Muscle of leg (tissue), 16 donors: ENCODE measurements at places on chromosomes 7 and 10. TPM values are rescaled to one million over a fixed set of nuclear protein-coding genes. Genes with fewer than 3 reads are reported as not detected.

Gene ZNF273
- 6.4 TPM for polyA plus RNA-seq

Gene LIPK
- 0.57 TPM for polyA plus RNA-seq

DNA sequence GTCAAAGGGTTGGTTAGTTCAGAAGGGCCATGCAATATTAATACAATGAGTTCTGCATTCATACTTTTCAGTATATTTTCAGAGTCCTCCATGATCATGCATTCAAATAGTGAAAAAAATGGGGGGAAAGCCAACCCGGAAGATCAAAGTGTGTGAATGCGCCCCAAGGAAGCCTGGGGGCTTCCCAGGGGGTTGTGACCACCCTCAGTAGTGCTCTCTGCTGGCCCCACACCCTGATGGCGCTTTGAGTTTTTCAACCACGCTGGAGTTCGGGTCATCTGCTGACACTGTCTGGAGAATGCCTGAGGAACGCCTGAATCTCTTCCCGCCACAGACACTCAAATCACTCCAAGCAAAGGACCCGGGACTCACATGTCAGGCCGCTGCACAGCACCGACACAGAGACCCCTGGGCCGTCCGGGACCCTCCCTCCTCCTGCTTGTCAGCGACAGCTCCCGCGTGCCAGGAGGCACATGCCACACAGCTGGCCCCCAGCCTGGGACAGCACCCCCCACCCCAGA lies 1.0 kb downstream of the TNS3 start:
- peak; percentile 62 for DNase-seq

GRCh38 chr10:11424456-11425295 lies 186.8 kb downstream of the USP6NL start:
- peak; percentile 66 for DNase-seq

- DNase-seq = no peak
Measured at GRCh38 chr10:25382029-25382810, 207.4 kb downstream of the GPR158 start.

DNA sequence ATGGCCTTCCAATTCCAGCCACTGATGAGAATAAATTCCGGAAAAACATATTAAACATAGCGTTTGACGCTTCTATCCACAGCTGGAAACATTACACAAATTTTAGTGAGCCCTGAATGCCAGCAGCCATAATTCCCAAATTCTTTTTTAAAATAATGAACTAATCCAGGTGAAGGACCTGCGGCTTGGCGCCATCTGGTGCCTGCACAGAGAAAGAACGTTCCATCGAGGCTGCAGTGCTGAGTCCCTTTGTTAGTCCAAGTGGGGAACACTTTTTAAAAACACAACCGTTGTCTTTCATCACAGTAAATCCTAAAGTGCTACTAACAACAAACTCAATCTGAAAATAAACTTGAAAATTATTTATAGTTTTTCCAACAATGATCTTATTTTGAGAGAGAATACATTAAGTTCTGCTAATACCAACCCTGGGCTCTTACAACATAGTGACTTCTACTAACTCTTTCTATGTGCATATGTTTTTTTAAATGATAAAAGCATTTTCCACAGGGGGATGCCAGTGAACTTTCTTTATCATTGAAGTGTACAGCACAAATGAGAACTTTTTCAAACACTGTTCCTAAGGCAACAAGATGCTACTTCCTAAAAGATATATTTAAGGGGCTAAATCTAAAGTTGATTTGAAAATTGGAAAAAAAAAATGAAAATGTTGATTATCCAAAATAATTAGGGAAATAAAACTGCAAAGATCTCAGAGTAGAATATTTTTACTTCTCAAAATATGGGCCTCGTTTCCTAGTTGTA lies 166.9 kb upstream of the RNF32 start:
- DNase-seq = peak; percentile 20

DNA sequence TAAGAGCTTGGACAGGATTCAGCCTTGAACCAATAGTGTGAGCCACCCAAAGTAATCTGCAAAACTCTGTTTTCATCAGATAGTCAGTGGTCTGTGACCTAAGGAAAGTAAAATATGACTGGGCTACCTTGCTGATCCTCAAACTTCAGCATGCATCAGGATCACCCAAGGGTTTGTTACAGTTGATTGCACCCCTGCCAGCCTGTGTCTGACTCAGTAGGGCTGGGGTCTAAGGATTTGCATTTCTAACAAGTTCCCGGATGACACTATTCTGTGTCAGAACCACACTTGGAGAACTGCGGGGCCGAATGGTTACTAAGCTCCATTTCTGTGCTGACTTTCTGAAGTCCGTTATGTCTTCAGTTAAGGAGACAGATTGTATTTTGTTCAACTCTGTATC lies 40.6 kb upstream of the TSPAN13 start:
- DNase-seq = no peak

Gene SMKR1
- polyA plus RNA-seq = 0.26 TPM

DNA sequence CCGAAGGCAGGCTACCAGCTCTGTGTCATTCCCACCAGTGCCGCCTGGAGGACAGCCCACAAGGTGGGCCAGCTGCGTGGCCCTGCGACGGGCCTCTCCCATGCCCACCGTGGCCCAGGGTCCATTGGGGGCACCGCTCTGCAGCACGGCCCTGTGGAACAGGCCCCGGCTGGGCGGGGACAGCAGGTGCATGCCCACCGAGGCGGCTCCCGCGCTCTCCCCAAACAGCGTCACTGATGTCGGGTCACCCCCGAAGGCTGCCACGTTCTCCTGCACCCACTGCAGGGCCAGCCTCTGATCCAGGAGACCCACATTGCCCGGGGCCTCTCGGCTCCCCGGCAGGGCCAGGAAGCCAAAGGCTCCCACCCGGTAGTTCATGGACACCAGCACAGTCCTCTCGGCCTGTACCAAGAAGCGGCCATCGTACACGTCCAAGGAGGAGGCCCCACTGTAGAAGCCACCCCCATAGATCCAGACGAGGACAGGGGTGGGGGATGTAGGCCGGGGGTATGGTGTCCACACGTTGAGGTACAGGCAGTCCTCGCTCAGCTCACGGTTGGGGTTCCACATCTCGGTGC lies 2.3 kb downstream of the ACHE start:
- no peak for DNase-seq

Gene CCDC172
- not detected for polyA plus RNA-seq

GRCh38 chr7:158112571-158113320 lies 474.9 kb downstream of the PTPRN2 start:
- no peak for DNase-seq

GRCh38 chr10:15169555-15170401 lies 1.3 kb upstream of the NMT2 start:
- peak; percentile 65 for DNase-seq

GRCh38 chr7:96861-97260 lies 95.5 kb upstream of the FAM20C start:
- no peak for DNase-seq

Gene C1QL3
- polyA plus RNA-seq = 0.40 TPM

DNA sequence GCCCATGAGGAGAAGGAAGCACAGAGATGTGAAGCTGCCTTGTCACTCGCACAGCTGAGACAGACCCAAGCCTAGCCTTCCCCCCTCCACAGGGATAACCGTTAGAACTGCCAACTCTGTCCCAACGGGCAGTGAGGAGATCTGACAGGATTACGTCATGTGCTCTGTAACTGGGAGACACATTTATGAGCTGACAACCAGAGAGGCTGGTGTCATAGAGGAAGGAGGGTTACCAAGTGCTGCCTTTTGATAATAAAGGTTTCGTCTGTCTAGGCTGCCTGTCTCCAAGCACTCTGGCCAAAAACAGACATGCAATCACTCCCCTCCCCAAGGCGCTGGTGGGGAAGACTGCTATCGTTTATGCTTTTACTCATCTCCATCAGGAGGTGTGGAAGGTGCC lies 165.9 kb downstream of the PLXNA4 start:
- peak; percentile 11 for DNase-seq

Gene CYP3A7
- polyA plus RNA-seq = not detected

DNA sequence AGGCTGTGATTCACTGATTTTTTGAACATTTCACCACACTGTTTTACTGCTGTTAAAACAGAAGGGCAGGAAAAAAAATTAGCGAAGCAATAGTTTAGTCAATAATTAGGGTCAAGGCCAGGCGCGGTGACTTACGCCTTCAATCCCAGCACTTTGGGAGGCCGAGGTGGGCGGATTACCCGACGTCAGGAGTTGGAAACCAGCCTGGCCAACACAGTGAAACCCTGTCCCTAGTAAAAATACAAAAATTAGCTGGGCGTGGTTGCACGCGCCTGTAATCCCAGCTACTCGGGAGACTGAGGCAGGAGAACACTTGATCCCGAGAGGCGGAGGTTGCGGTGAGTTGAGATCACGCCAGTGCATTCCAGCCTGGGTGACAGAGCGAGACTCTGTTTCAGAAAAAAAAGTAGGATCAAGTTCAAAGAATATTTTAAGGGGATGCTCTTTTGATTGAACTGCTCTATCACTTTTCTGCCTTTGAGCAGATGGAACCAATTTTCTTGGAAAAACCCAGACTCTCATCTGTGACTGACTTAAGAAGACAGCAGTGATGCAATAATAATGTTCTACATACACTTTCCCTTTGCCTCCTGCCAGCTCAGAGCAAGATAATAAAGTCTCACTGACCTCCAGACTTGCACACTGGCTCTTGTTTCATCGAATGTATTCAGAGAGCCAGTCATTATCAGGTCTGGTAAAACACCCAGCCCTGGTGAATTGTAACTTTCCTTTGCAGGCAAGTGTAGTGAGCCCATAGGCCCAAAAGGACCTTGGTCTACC lies 1.6 kb upstream of the PPA1 start:
- peak; percentile 64 for DNase-seq

- DNase-seq = no peak
Measured at GRCh38 chr10:128080641-128081040, 45.6 kb downstream of the MKI67 start.

Gene STEAP1B
- 2.8 TPM for polyA plus RNA-seq

GRCh38 chr10:986881-987619 lies 1.2 kb upstream of the GTPBP4 start:
- no peak for DNase-seq

DNA sequence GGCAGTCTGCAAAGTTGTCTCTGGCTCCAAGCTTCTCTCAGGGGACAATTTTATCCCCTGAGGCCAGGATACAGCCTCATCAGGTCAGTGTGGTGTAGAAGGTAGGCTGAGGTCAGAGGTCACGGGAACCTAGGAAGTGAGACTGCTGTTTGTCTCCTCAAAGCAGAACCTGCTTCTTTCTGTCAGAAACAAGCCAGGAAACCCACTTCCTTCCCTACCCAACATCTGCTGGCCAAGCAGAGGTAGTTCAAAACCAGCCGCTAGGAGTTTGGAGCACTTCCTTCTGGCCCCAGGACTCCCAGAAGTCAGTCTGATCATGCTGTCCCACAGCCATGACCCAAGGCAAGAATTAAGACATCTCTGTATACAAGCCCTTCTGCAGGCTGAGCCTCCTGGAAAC lies 12.2 kb downstream of the CLRN3 start:
- peak; percentile 73 for DNase-seq

Gene TYW1B
- 4.0 TPM for polyA plus RNA-seq

- no peak for DNase-seq
Measured at GRCh38 chr7:156504006-156504405, 136.6 kb upstream of the RNF32 start.

- DNase-seq = peak; percentile 32
Measured at GRCh38 chr7:45924283-45924682, 3.2 kb upstream of the IGFBP3 start.

Gene CALD1
- polyA plus RNA-seq = 115 TPM

Gene TRIL
- 38.3 TPM for polyA plus RNA-seq

Gene PROSER2
- polyA plus RNA-seq = 5.3 TPM

Gene TMEM184A
- 0.95 TPM for polyA plus RNA-seq

DNA sequence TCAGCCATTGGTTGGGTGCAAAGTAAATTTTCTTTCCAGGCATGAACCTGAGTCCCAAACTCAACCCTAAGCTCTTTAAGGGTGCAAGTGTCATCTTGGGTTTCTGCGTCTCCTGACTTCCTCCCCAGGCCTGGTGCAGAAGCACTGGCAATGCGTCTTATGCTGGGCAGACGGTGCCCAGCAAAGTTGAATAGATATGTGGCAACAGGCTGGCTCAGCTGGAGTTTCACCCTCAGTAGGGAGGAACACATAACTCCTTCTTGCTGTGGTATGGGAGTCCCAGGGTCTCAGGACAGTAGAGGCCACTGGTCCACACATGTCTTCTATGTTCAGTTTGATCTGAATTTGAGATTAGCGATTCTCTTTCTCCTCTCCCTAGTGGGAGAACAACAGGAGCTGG lies 181.3 kb downstream of the RPS24 start:
- DNase-seq = peak; percentile 35

Gene SOSTDC1
- polyA plus RNA-seq = 6.7 TPM

GRCh38 chr10:129811208-129811607 lies 152.9 kb downstream of the EBF3 start:
- no peak for DNase-seq

Gene KIAA1549
- 11.4 TPM for polyA plus RNA-seq

DNA sequence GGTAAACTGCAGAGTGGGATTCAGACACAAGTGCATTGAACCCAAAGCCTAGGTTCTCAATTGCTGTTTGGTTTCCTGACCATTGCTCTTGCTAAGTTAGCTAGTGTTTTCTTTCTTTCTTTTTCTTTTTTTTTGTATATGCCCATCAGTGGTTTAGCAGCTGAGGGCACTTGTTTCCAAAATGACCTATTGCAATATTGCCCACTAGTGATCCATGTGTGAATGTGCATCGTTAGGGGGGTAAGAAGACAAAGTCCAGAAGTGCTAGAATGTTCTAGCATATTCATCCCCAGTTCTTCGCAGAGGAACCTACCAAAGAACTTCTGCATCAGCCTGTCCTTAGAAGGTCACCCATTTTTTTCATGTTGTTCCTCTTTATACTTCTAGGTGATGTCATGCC lies 252.8 kb upstream of the GPR26 start:
- DNase-seq = no peak

Gene TRIM50
- polyA plus RNA-seq = 0.76 TPM

Gene PLEKHS1
- 0.05 TPM for polyA plus RNA-seq

GRCh38 chr7:90178679-90179278 lies 24.5 kb downstream of the STEAP1 start:
- DNase-seq = no peak

Gene SEPHS1
- 63.1 TPM for polyA plus RNA-seq

Gene TMEM229A
- polyA plus RNA-seq = not detected

DNA sequence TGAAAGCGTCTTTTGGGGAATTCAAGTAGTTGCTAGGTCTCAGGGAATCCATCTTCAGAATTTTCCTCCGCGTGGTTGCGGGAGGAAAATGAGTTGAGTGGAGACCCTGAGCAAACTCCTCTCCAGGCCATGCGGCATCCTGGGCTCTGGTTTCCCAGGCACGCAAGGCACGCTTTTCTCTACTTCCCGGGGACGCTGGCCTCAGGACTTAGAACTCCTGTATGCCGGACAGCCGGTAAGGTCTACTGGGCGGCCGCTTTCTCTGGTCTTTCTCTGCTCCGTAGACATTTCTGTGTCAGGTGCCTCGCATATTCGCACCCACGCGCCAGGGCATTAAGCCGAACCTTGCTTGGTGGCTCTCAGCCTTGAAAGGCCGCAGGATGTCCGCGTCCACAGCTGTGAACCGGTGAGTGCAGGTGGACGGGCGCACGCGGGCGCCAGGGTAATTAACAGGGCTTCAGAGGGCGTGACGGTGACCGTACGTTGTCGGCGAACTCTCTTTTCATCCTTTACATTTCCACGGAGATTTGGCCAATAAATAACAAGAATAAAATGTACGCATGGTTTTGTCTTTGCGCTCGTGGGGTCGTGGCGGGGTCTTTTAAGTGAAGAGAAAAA lies 992 bp upstream of the RBM20 start:
- DNase-seq = no peak
